ENCODE measurements at places on chromosomes 16 and 17.

GRCh38 chr16:68936736-68937631 is 93.7 kb downstream of the TANGO6 start:
- DNase-seq: no peak

GRCh38 chr16:48617711-48618148 is 7.8 kb upstream of the N4BP1 start:
- no peak for DNase-seq

GRCh38 chr16:51722467-51722866 is 571.4 kb upstream of the SALL1 start:
- DNase-seq: no peak

GRCh38 chr17:75219815-75220214 is 14.3 kb downstream of the NUP85 start:
- no peak for DNase-seq

DNA sequence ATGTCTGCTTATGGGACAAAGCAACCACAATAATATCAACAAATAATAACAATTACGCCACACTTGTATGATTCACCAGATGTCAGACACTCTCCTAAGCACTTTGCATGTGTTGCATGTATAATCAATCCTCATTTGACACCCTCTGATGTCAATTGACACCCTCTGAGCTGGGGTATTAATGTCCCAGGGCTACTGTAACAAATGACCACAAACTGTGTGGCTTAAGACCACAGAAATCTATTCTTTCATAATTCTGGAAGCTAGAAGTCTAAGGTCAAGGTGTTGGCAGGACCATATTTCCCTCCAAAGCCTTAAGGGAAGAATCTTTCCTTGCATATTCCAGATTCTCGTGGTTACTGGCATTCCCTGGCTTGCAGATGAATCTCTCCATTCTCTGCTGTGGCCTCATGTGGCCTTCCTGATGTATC is 112.7 kb downstream of the NPIPB5 start:
- DNase-seq: no peak

DNA sequence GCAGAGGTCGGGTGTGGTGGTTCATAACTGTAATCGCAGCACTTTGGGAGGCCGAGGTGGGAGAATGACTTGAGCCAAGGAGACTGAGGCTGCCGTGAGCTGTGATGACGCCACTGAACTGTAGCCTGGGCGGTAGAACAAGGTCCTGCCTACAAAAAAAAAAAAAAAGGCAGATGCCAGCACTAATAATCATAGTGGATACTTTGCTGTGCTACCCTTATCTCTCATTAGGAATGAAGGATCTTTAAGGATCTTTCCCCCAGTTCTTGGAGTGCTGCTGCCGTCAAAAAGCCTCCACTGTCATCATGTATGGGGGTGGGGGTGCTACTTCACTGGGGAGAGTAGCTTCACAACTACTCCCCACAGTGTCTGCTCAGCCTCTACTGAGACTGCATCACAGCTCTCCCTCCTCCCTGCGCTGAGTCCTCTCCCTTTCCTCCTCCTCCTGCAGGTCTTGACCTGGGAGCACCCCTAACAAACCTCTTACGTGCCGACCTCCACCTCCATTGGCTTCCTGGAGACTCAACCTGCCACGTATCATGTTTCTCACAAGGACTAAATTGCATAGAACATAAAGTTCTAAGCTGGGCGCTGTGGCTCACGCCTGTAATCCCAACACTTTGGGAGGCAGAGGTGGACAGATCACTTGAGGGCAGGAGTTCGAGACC is 24.4 kb upstream of the ST6GALNAC1 start:
- DNase-seq: no peak

DNA sequence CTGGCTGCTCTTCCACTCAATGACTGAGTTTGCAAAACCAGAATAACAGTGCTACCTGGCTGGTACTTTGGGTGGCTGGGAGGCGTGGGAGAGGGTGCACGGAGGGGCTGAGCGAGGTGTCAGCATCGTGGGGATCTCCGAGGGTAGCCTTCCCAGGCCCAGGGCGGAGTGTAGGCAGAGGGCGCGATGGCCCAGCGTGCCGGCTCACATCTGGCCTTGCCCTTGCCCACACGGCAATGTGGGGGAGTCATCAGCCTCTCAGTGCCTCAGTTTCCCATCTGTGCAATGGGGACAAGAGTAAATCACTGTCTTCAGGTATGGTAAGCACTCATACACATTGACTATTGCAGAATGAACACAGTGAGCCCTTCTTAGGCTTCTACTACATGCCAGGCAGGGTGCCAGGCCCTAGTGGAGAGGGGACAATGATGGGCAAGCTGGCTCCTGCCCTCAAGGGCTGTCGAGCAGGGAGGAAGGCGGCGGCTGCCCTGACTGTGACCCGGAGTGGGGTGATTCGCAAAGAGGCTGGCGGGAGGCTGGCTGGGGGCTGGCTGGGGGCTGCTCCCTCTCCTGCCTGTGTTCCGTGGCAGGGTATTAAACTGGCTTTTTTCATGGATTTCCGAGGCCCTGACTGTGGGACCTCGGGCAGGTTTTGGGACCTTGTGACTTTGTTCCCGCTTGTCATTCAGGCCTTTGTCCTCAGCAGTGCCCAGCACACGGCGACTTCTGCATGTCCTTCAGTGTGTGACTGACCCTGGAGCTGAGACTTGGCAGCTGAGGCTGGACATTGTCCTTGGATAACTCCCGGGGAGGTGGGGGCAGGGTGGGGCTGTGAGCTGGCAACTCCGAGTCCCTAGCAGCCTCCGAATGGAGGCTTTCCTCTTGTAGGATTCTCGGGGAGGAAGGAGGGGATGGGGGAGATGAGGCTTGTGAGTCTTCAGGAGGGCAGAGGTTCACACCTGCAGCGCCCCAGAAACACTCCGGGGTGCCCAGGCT is 243.1 kb downstream of the SEC14L1 start:
- no peak for DNase-seq

- DNase-seq: no peak
Observed at GRCh38 chr17:3981455-3981854, 17.2 kb upstream of the ATP2A3 start.

DNA sequence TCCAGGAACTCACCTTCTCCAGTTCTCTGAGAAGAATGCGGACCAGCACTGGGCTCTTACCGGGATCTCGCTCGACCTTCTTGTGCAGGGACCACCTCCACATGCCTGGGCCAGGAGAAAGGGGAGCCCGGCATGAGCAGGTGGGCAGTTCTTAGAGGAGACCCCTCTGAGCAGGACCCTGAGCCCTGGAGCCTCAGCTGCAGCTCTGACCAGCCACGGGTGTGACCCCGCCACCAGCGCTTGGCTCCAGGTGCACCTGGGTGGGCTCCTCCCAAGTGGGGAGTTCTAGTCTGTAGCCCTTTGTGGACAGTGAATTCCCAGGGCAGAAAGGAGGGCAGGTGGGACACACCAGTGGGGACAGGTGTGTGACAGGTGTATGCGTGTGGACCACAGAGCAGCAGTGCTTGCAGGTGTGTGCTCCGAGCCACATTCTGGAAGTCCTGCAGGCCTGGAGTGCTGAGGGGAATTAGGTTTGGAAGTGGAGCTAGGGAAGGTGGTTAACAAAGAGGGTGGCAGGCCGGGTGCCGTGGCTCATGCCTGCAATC is 28.9 kb downstream of the PIK3R6 start:
- DNase-seq: no peak

- DNase-seq: no peak
Observed at GRCh38 chr17:15249487-15249886, 15.6 kb downstream of the PMP22 start.

- DNase-seq: no peak
Observed at GRCh38 chr17:82686366-82687324, 11.9 kb downstream of the RAB40B start.

DNA sequence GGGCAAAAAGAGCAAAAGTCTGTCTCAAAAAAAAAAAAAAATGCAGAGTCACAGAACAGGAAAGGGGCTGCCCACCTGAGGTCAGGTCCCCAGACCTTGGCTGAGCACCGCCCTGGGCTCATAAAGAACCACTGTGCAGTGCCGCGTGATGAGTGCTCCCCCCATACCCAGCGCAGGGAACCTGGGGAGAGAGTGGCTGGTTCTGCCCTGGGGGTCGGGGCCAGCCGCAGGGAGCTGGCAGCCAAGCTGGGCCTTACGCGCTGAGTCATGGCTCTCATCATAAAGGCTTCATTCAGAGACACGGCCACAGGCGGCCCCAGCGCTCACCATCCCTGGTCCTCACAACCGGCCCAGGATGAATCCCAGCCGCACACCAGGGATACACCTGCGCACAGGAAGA is 80.7 kb downstream of the RAB11FIP4 start:
- no peak for DNase-seq

DNA sequence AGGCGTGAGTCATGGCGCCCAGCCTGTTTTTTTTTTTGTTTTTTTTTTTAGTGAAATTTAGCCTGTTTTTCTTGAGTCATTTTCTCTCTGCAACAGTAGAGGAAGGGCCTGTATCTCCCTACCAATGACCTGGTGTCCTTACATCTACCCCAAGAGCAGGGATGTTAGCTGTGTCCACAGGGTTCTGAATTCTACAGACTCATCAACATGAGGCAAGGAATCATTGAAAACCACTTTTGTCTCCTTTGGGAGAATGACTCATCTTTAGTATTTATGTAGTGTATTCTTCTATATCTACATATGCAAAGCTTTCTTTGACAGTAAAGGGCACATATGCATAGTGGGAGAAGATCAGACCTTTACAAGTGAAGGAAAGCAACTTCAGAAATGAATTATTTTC is 105.3 kb downstream of the SPECC1 start:
- DNase-seq: no peak

DNA sequence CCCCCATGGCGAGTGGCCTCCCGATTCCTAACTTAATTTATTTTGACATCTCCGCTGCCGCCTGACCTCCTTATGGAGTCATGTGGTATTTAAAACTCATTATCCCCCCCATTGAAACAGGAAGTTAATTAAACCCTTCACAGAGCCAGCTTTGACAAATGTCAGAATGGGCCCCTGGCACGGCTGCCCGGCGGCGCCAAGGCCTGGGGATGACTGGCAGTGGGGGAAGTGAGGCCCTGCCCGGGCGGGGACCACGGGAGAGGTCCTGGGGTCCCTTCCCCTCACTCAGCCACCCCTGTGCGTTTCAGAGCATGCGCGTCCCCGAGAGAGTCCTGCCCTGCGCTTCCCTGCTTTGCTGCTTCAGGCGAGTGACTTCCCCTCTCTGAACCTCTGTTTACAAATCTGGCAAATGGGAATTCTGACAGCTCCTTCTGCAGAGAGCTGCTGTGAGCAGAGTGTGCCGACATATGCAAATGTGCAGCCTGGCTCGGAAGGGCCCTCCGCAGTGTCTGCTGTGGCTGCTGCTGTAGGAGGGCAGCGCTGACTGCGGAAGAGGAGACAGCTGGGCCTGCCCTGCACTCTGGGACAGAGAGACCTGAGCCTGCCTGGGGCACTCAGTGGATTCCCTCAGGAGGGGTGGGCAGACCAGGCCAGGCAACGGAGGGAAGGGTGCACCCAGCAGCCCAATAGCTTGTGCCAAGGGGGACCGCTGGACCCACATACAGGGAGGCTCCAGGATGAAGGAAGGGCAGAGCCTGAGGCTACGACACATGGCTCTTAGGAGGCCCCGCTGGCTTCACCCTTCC is 4.4 kb upstream of the ZFPM1 start:
- DNase-seq: no peak
